Muscle of leg (tissue), 16 donors: ENCODE measurements at places on chromosomes 12 and 14. TPM values are rescaled to one million over a fixed set of nuclear protein-coding genes. Genes with fewer than 3 reads are reported as not detected.

GRCh38 chr12:100545092-100545491 lies 28.4 kb upstream of the GAS2L3 start:
- DNase-seq = no peak

- DNase-seq = no peak
These were observed 3.8 kb upstream of the KRT86 start for GRCh38 chr12:52270541-52271070.

DNA sequence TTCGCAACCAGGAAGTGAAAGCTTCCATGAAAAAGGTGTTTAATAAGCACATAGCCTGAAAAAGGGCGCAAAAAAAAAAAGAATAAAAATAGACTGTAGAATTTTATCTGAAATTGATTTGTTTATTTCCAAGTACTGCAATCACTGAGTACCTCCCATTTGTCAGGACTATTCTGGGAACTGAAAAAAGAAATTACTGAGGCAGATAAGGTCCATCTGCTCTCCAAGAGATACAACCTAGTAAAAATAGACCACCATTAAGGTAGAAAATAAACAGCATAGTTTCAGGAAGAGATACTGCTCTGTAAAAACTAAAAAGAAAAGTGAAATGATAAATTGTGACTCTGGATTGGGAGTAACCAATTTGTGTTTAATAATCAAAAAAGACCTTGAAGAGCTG lies 24.7 kb downstream of the OR4N2 start:
- DNase-seq = no peak

- peak; percentile 51 for DNase-seq
These were observed 54.3 kb downstream of the SVOP start for GRCh38 chr12:108966378-108967151.

- DNase-seq = no peak
These were observed 70.1 kb downstream of the DUSP16 start for GRCh38 chr12:12492547-12492946.

GRCh38 chr12:13552830-13553229 lies 356.3 kb downstream of the EMP1 start:
- no peak for DNase-seq

DNA sequence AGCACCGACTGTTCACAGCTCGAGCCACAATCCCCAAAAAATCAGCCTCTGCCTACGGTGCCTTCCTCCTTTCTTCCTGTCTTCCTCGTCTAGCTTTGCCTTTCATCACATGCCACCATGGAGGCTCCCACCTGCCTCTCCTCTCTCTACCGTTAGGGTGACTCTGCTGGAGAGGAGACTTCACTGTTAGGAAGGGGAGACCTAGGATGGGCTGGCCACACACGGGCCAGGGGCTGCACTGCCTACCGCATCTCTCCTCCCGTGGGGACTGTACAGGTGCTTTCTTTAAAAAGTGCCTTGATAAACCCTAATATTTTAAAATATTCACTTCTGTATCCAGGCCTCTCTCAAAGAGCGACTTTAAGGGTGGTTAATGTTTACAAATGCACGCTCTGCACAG lies 1104.7 kb downstream of the BCL11B start:
- DNase-seq = no peak

DNA sequence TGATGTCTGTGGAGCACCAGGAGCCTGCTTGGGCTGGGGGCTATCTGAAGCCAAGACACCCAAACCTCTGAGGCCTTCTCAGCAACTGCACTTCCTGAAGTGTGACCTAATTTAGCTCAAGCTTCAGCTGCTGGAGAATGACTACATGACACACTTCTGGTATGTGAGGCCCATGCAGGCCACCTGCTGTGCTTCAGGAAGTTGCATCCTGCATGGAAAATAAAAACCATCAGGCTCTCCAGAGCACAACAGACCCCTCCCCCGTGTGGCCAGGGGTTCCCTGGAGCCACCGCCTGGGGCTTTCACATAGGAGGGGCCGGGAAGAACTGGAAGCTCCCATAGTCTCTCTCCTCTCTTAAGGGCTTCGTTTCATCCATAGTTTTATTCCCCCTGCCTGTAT lies 217.7 kb downstream of the SLC15A4 start:
- DNase-seq = peak; percentile 82

- DNase-seq = no peak
These were observed 69.2 kb downstream of the ANO2 start for GRCh38 chr12:5875851-5876250.

- no peak for DNase-seq
These were observed 360.4 kb upstream of the GARIN6 start for GRCh38 chr12:99287136-99287535.

- no peak for DNase-seq
These were observed 93.4 kb downstream of the SLC41A2 start for GRCh38 chr12:104864668-104865067.

DNA sequence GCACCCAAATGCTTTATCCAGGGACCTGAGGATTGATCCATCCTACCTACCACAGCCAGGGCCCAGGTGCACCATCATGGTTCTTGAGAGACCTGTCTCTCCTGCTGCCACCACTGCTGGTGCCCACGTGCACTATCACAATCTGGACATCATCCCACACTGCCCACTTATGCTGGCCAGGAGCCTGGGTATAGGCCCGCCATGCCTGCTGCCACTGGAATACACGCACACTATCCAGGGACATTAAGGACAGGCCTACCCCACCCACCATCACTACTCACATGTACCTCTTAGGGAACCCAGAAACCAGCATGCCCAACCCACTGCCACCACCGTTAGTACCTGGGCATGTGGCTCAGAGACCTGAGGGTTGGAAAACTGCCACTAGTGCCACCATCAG lies 207.7 kb downstream of the NELL2 start:
- no peak for DNase-seq

- peak; percentile 69 for DNase-seq
These were observed 56.5 kb upstream of the CDKL1 start for GRCh38 chr14:50452979-50453705.

GRCh38 chr14:101186544-101186943 lies 283.0 kb upstream of the RTL1 start:
- no peak for DNase-seq

GRCh38 chr12:59668674-59669073 lies 72.8 kb downstream of the SLC16A7 start:
- DNase-seq = no peak

GRCh38 chr12:6322969-6323339 lies 12.5 kb downstream of the PLEKHG6 start:
- DNase-seq = no peak

DNA sequence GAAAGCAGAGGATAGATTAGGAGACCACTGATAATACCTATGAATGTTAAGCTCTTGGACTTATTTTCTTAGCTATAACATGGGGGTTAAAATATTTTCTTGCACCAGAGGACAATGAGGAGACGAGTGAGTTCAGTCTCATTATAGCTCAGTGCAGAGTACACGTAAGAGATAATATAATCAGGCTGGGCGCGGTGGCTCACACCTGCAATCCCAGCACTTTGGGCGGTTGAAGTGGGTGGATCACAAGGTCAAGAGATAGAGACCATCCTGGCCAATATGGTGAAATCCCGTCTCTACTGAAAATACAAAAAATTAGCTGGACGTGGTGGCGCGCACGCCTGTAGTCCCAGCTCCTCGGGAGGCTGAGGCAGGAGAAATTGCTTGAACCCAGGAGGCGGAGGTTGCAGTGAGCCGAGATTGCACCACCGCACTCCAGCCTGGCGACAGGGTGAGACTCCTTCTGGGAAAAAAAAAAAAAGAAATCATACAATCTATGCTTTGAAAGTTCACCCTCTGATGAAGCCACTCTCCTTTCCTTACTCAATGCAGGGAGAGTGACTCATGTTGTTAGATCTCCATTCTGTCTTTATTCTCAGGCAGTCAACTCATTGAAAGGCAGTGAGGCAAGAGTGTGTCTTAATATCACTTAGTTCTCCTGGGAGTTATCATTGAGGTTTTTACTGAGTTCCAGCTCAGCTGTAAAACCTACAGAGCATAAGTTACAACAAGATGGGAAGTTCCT lies 134.2 kb downstream of the SYNE2 start:
- peak; percentile 8 for DNase-seq

Gene SMOC1
- 2.1 TPM for total RNA-seq

Gene GNPTAB
- total RNA-seq = 13.4 TPM

Gene SMCO2
- not detected for total RNA-seq

Gene SLC6A15
- total RNA-seq = 0.98 TPM

Gene GLT1D1
- total RNA-seq = 0.71 TPM

Gene TMCC3
- total RNA-seq = 16.3 TPM

Gene TMEM119
- total RNA-seq = 50.8 TPM

Gene LGMN
- 91.9 TPM for total RNA-seq

Gene EML5
- 0.93 TPM for total RNA-seq
